Progenitor cell of endocrine pancreas (in vitro differentiated cells): ENCODE measurements at places on chromosomes 5 and 9.
A peak's percentile ranks its signal among the peaks of the same experiment; 100 is the strongest.

DNA sequence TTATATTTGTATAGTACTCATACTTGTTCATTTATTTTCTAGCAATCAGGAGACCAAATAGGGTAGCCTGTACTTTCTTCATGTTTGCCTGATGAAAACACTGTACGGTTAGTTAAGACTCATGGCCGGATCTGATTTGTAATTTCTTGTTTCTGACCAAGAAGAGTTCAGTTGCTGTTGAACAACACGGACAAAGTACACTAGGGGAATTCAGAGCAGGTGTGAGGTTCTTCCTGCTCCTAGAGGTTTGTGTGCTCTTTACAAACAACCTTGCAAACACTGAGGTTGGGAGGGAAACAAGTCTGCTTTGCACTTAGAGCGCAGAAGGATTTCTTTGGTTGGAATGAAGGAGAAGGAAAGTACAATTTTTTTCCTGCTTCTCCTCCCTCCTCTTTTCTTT is 69.7 kb downstream of the TRIO start:
- H3K36me3 ChIP-seq = no peaks in the 10 kb centered on the region
- peak overlapping the region; percentile 40 for H3K27ac ChIP-seq
- no peak overlapping the region for H3K4me3 ChIP-seq
- H3K4me1 ChIP-seq = peaks cover 34% of the 10 kb centered on the region
- no peaks in the 10 kb centered on the region for H3K27me3 ChIP-seq

GRCh38 chr5:35016174-35017051 is 31.3 kb downstream of the AGXT2 start:
- H3K4me1 ChIP-seq = no peaks in the 10 kb centered on the region
- no peak overlapping the region for H3K4me3 ChIP-seq
- H3K27ac ChIP-seq = no peak overlapping the region
- no peaks in the 10 kb centered on the region for H3K27me3 ChIP-seq
- no peak for DNase-seq
- H3K36me3 ChIP-seq = no peaks in the 10 kb centered on the region

- no peak overlapping the region for H3K27ac ChIP-seq
- no peak overlapping the region for H3K4me3 ChIP-seq
- H3K36me3 ChIP-seq = no peaks in the 10 kb centered on the region
- H3K27me3 ChIP-seq = peaks cover 94% of the 10 kb centered on the region
These were observed 7.3 kb downstream of the IRX1 start for GRCh38 chr5:3602785-3603502.

GRCh38 chr5:96755851-96756250 is 51.9 kb downstream of the ERAP1 start:
- H3K27me3 ChIP-seq = no peaks in the 10 kb centered on the region
- H3K36me3 ChIP-seq = peaks cover 14% of the 10 kb centered on the region
- no peaks in the 10 kb centered on the region for H3K4me1 ChIP-seq
- DNase-seq = no peak
- H3K4me3 ChIP-seq = no peak overlapping the region
- no peak overlapping the region for H3K27ac ChIP-seq

- DNase-seq = no peak
- H3K27me3 ChIP-seq = no peaks in the 10 kb centered on the region
- no peaks in the 10 kb centered on the region for H3K4me1 ChIP-seq
- H3K27ac ChIP-seq = no peak overlapping the region
- H3K36me3 ChIP-seq = no peaks in the 10 kb centered on the region
- no peak overlapping the region for H3K4me3 ChIP-seq
These were observed 75.5 kb downstream of the SEMA5A start for GRCh38 chr5:9470410-9470809.

DNA sequence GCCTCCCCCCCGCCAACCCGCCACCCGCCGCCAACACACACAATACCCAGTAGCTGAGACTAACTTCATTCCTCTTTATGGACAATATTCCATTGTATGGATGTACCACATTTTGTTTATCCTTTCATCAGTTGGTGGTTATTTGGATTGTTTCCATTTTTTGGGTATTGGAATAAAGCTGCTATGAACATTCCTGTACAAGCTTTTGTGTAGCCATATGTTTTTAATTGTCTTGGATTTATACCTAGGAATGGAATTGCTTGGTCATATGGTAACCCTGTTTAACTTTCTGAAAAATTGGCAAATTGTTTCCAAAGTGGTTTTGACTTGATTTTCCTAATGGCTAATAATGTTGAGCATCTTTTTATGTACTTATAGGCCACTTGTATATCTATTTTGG is 4.9 kb upstream of the UBTD2 start:
- no peaks in the 10 kb centered on the region for H3K36me3 ChIP-seq
- H3K27me3 ChIP-seq = no peaks in the 10 kb centered on the region
- no peak overlapping the region for H3K4me3 ChIP-seq
- peaks cover 3% of the 10 kb centered on the region for H3K4me1 ChIP-seq

GRCh38 chr9:113427629-113428028 is 17.1 kb downstream of the C9orf43 start:
- DNase-seq = no peak
- peaks cover 1% of the 10 kb centered on the region for H3K4me1 ChIP-seq
- no peaks in the 10 kb centered on the region for H3K36me3 ChIP-seq
- no peak overlapping the region for H3K27ac ChIP-seq
- peaks cover 12% of the 10 kb centered on the region for H3K27me3 ChIP-seq

GRCh38 chr5:107900721-107901120 is 230.0 kb upstream of the EFNA5 start:
- no peaks in the 10 kb centered on the region for H3K4me1 ChIP-seq
- DNase-seq = no peak
- peaks cover 2% of the 10 kb centered on the region for H3K36me3 ChIP-seq
- no peaks in the 10 kb centered on the region for H3K27me3 ChIP-seq
- no peak overlapping the region for H3K27ac ChIP-seq
- no peak overlapping the region for H3K4me3 ChIP-seq

DNA sequence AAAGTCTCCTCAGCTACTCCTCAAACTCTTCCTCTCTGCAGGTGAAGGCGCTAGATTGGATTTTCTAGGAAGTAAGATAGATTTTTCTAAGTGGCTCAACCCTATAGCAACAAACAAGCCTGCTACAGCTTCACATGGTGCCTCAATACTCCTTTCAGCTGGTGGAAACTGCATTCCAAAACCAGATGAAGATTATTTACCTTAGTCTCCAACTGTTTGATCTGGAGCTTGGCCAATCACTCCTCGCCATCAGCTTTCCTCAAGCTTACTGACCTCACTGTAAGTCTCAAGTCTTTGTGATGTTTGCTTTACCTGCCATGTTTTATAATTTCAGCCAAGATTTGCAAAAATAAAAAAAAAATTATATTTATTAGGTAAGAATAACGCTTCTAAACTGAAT is 622.4 kb downstream of the CHSY3 start:
- peaks cover 3% of the 10 kb centered on the region for H3K4me1 ChIP-seq
- no peaks in the 10 kb centered on the region for H3K27me3 ChIP-seq
- no peaks in the 10 kb centered on the region for H3K36me3 ChIP-seq
- H3K27ac ChIP-seq = no peak overlapping the region
- H3K4me3 ChIP-seq = no peak overlapping the region

DNA sequence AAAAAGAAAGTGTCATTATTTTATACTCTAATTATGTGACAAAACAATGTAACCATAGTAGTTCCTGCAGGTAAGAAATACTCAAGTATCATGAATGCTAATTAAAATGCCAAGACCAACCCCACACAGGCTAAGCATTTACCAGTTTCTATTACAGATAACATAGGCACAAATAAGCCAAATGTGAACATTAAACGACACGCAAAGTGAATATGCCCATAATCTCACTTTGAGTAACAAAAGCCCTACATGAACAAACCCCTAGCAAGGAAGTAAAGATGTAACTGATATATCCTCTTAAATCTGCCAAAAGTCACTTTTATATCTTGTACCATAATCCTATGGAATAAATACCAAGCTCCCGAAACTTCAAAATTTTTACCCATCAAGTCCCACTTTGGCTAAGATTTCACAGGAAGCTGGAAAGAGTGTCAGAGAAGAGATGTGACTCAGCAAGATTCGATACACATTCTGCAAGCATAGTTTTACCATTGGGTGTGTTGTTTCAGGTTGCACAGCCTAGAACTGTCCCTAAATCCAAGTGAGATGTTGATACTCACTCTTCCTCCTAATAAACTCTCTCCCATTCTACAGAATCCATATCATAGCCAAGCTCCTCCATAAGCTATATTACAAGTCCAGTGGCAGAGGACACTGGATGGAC is 28.8 kb downstream of the TRPM6 start:
- peaks cover 5% of the 10 kb centered on the region for H3K4me1 ChIP-seq
- no peaks in the 10 kb centered on the region for H3K27me3 ChIP-seq
- H3K27ac ChIP-seq = no peak overlapping the region
- no peak overlapping the region for H3K4me3 ChIP-seq
- DNase-seq = no peak
- no peaks in the 10 kb centered on the region for H3K36me3 ChIP-seq

- no peaks in the 10 kb centered on the region for H3K27me3 ChIP-seq
- H3K27ac ChIP-seq = no peak overlapping the region
- H3K4me3 ChIP-seq = no peak overlapping the region
- no peaks in the 10 kb centered on the region for H3K36me3 ChIP-seq
- peaks cover 14% of the 10 kb centered on the region for H3K4me1 ChIP-seq
- DNase-seq = no peak
These were observed 60.3 kb downstream of the TLE4 start for GRCh38 chr9:79632060-79632459.

GRCh38 chr5:107430071-107430625 is 240.6 kb downstream of the EFNA5 start:
- no peak for DNase-seq
- no peaks in the 10 kb centered on the region for H3K36me3 ChIP-seq
- H3K4me3 ChIP-seq = no peak overlapping the region
- no peak overlapping the region for H3K27ac ChIP-seq

GRCh38 chr5:78979117-78979742 is 5.9 kb downstream of the ARSB start:
- H3K4me1 ChIP-seq = peaks cover 25% of the 10 kb centered on the region
- no peaks in the 10 kb centered on the region for H3K27me3 ChIP-seq
- H3K36me3 ChIP-seq = no peaks in the 10 kb centered on the region
- no peak overlapping the region for H3K27ac ChIP-seq
- no peak overlapping the region for H3K4me3 ChIP-seq
